ENCODE measurements at places on chromosomes 3 and 15.

DNA sequence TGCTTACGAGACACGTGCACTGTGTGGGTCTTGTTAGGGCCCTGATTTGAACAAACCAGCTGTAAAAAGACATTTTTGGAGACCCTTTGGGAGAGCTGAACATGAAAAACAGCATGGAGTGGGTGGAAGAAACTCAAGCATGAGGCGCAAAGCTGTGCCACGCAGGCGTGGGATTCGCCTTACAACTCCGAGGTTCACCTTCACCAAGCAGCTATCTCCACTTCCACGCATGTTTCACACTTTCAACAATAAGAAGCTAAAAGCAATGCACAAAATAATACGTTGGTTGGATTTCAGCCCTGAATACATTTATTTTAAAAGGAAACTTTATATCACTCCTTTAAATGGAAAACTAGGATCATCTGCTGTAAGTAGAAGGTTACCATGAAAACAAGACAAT, 42.5 kb downstream of the IQSEC1 start:
- DNase-seq: no peak

DNA sequence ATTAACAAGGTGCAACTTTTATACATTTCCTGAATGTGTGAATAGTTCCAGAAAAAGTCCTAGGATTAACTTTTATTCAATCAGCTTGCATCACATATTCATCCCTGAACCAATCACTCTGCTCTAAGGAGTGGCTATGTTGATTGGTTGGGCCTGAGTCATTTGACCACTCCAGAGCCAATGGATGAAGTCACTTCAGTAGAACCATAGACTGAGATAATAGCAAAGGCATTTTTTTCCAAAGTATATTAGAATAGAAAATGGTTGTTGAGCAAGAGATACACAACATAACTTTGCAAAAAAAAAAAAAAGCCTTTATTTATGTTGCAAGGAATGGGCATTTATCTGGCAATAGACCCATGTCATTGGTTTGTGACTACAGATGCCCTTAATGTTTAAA, 55.5 kb upstream of the AGTR1 start:
- DNase-seq: no peak

DNA sequence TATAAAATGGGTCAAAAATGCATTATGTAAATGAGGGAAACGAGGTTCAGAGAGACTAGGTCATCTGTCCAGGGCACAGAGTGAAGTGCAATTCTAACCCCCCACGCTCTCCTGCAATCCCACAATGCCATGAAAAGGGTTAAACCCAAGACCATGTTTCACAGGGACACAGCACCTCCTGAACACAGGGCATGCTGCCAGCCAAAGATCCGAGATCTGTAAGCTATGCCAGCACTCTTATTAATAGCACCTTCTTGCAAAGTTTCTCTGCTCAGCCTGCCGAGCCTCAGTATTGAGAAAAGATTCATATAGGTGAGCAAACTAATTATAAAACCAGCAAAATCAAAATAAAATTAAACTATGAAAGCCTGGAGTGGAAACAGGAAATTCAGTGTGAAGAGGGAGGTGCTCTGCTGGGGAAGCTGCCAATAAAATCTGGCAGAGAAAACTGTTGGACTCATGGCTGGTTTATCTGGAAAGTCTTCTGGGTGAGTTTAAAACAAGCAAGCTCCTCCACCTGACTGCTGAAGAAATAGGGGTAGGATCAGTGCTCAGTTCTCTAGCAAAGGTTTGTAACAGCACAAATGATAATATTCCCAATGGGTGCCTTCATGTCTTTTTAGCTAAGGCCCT, 50.3 kb downstream of the LRIG1 start:
- DNase-seq: no peak

DNA sequence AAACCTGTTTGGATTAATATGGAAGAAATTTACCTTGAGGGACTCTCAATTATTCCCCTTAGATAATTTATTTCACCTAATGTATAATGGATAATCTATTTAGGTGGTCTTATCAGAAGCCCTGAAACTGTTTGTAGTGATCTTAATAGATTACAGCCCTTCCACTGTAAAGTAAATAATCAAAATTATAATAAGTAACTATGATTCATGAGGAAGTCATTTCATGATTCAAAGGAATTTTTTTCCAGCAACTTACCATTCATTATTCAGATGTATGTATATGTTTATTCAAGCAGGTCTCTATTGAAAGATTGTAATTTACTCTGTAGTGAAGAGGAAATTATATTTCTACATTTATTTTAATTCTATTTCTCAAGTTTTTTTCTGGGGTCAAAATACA, 250.6 kb upstream of the ROBO1 start:
- no peak for DNase-seq

DNA sequence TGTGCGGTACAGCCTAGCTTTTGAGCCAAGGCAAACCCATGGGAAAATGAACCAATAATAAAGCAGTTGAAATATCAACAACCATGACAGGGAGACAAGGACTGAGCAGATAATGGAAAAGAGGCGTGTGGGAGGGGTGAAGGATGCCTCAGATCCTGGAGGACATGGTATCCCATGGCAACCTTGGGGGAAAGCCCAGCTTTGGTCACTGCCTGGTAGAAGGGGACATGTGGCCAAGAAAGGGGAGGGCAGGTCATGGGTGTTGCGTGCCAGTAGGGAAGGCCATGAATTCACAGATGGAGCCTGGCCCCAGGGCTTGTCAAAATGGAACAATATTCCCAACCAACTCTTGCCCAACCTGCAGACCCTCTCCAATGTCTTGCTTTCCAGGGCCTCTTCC, 140.5 kb upstream of the SMAD3 start:
- DNase-seq: no peak

DNA sequence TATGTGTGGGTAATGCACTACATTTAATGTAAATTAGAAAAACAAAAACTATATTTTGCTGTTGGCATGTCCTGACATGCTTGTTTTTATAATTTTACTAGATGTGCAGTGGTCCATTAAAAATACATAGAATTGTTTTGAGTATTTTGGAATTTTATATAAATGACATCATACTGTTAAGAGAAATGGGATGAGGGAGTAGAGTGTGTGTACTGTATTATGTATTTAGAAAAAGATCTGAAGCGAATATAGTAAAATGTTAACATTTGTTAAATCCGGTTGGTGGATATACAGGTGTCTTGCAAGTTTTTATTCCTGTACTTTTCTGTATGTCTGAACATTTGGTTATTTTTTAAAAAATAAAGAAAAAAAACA, 288.4 kb upstream of the SATB1 start:
- no peak for DNase-seq

DNA sequence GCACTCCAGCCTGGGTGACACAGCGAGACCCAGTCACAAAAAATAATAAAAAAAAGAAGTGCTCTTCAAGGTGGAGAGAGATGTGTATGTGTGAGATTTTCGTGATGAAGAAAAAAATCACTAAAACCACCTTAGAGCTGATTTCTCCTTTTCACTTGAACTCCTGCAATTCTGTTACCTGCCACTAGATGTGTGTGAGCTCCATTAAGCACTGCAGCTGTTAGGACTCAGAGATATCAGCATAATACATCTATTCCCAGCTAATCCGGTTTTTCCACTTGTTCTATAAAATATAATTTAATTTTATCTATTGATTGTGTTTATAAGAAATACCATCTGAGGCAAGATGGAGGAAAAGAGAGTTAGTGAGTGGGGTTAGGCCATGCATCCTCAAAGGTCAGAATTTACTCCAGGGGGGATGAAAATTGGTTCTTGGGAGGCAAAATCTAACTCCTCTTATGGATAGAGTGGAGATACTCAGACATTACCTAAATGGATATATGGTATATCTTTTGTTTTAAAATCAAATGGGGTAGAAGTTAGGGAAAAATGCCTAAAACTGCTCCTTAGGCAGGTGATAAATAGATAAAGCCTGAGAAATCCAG, 152.7 kb downstream of the IL20RB start:
- DNase-seq: no peak

GRCh38 chr15:34654625-34655024, 71.2 kb upstream of the GOLGA8B start:
- no peak for DNase-seq

- DNase-seq: no peak
Measured at GRCh38 chr3:178086144-178086825, 450.0 kb upstream of the KCNMB2 start.

GRCh38 chr15:40436892-40437751, 3.6 kb upstream of the BAHD1 start:
- DNase-seq: no peak

GRCh38 chr3:122019493-122019892, 2.6 kb downstream of the ILDR1 start:
- DNase-seq: no peak

GRCh38 chr3:153591561-153592245, 429.7 kb downstream of the RAP2B start:
- DNase-seq: no peak

- DNase-seq: no peak
Measured at GRCh38 chr3:47342151-47342550, 38.7 kb upstream of the PTPN23 start.

Measured in NK-92 treated with Interleukin-12 subunit alpha and Interleukin-12 subunit beta, amount 100 ng/mL, for 24 hours (cell line).